ENCODE measurements at places on chromosomes 3 and 15.

GRCh38 chr15:52093539-52094510, 18.8 kb downstream of the BCL2L10 start:
- peak; percentile 95 for DNase-seq

- DNase-seq = no peak
These were observed 715.6 kb downstream of the ROBO1 start for GRCh38 chr3:79052054-79052681.

GRCh38 chr3:143810953-143811265, 37.4 kb downstream of the SLC9A9 start:
- DNase-seq = no peak

- no peak for DNase-seq
These were observed 133.3 kb downstream of the SUCLG2 start for GRCh38 chr3:67521053-67521646.

- no peak for DNase-seq
These were observed 46.5 kb downstream of the KLHDC8B start for GRCh38 chr3:49217688-49218470.

GRCh38 chr3:124886168-124887056, 753 bp downstream of the ITGB5 start:
- DNase-seq = peak; percentile 47

DNA sequence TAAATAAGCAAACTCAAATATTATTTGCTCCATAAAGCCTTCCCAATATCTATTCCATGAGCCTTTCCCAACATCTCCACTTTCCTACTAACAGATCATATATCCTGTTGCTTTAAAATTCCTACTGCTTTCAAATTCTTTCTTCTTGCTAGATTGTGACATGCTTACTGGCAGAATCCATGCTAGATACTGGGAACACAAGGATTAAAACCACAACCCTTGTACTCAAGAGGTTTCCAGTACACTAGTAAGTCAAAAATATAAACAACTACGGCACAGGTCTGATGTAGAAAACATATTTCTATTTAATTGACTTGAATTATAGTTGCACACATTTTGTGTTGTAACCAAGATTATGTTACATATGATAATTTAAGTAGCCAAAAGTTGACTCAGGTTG, 275.0 kb downstream of the ZBTB20 start:
- DNase-seq = peak; percentile 5

GRCh38 chr3:159721324-159721723, 267.3 kb upstream of the IL12A start:
- DNase-seq = peak; percentile 18

DNA sequence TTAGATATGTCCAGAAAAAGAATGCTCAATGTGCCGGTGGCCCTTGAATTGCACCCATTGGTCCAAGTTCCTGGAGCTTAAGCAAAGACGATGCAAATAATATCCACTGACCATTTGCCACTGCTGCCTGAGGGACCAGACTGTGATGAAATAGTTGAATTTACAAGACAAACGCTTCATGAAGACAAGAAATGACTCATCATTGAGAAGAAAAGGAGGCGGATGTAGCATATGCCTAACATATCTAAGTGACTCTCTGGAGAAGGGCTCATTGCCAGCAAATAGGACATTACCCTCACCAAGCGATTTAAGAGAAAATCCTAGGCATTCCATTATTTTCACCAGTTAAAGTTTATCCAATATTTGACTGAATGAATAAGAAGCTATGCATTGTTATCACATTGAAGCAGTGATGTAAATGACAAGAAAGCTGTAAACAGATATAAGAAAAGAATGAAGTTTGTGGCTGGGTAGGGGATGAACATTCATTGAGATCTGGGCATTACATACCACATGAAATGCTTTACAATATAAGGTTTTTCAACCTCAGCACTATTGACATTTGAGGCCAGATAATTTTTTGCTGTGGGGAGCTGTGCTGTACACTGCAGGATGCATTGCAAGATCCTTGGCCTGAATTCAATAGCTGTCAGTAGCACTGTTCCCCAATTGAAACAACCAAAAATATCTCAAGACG, 48.9 kb upstream of the CPNE4 start:
- peak; percentile 26 for DNase-seq

GRCh38 chr3:190012314-190012782, 108.3 kb downstream of the P3H2 start:
- peak; percentile 69 for DNase-seq

DNA sequence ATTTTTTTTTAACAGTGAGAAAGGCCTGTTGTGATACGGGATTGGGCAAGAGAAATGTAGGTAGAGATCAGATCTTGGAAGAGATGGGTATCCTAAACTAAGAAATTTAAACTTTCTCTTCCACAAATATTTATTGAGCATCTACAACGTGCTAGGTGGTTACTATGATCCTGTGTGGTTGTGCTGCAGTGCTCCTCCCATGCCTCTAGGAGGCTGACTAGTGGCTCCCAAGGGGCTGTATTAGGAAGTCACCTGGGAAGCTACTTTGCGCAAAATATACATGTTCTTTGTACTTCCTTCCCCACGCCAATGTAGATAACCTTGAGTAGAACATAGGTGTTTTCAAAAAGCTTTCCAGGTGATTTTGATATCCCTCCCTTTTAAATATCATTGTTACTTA, 27.2 kb downstream of the USP3 start:
- DNase-seq = no peak

DNA sequence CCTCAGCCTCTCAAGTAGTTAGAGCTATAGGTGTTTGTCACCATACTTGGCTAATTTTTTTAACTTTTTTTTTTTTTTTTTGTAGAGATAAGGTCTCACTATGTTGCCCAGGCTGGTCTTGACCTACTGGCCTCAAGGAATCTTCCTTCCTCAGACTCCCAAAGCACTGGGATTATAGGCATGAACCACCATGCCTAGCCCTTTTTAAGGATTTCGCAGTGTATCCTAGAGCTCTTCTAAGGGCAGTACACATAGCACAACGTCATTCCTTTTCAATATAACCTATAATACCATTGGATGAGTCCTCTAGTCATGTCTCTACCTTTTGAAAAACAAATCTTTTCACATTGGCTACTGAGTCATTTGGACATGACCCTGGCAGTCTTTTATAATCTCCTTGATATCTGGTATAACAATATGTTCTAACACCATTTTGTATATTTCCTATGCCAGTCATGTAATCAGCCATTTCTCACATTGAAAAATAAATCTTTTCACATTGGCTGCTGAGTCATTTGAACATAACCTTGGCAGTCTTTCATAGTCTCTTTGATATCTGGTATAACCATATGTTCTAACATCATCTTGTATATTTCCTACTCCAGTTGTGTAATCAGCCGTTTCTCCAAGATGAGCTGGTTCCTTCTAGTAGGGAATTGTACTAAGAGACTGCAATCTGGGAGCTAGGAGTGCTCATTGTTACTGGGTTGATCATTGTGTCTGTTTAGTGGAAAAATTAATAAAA, 944.7 kb downstream of the MCTP2 start:
- peak; percentile 94 for DNase-seq

DNA sequence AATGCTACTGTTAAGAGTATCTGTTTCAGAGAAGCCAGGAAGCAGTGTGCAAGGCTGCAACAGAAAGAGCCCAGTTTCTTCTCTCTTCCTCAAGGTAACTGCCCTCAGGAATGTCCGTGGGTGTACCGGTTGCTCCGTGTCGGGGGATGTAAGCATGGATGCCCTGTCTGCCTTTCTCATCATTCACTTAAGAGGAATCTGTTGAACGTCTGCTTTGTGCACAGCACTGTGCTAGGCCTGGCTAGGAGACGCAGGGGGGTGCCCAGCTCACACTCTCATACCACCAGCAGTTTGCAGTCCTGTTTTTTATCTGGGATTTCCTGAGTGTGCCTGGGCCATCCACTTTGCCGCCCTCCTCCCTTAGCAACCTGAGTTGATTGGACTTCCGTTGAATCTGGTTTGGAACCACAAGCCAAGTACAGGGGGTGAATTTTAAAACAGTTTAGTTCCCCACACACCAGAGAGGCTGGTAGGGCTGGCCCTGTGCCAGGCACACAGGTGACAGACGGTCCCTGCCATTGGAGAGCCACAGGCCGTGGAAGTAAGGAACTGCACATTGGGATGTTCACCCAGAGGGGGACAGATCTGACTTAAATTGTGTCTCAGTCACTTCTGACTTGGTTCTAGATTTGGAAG, 11.2 kb downstream of the BOC start:
- DNase-seq = no peak

GRCh38 chr3:193943851-193944517, 192.0 kb upstream of the HES1 start:
- DNase-seq = no peak

- DNase-seq = no peak
These were observed 505.1 kb downstream of the IGSF11 start for GRCh38 chr3:118529554-118529953.

DNA sequence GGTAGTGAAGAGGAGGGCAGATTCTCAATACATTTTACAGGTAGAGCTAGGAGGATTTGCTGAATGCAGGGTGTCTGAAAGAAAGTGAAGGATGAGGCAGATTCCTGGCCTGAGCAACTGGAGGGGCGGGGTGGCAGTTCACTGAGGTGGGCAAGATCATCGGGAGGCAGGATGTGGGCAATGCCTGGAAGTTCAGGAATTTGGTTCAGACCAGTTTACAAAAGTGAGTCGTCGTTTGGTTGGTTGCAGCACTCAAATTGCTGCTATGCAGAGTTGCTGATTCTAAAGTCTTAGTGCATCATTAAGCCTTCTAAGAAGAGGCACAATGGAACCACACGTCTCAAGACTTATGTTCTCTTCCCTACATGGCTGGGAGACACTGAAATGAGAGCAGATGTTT, 134.0 kb downstream of the MFSD1 start:
- DNase-seq = peak; percentile 61

- peak; percentile 36 for DNase-seq
These were observed 703 bp downstream of the PEAK1 start for GRCh38 chr15:77418966-77419835.

- no peak for DNase-seq
These were observed 339.8 kb upstream of the RARB start for GRCh38 chr3:25088284-25088683.

- DNase-seq = no peak
These were observed 35.4 kb downstream of the ACAN start for GRCh38 chr15:88838667-88839066.

- DNase-seq = no peak
These were observed 83.8 kb downstream of the PRICKLE2 start for GRCh38 chr3:64141476-64141875.

- DNase-seq = no peak
These were observed 151.0 kb downstream of the MBNL1 start for GRCh38 chr3:152419748-152420147.

DNA sequence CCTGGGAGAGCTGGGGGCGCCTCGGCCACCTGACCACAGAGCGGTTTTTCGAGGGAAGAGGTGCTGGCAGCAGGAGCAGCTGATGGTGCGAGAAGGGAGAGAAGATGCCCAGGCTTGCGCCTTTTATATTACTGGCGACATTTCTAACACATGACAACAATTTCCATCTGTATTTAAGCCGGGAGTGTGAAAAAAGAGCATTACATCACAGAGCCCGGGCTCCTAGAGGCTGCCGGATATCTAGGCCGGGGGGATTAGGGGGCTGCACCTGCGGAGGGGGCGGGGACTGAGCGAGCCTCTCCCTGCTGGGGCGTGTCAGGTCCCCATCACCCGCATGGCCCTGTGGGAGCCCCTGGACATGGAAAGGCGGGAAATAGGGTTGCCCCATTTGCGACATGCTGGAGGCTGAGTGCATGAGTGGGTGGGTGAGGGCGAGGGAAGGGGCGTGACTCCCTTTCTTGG, 440.7 kb downstream of the MAGI1 start:
- DNase-seq = no peak

GRCh38 chr3:58064923-58065638, 56.9 kb downstream of the FLNB start:
- DNase-seq = no peak

DNA sequence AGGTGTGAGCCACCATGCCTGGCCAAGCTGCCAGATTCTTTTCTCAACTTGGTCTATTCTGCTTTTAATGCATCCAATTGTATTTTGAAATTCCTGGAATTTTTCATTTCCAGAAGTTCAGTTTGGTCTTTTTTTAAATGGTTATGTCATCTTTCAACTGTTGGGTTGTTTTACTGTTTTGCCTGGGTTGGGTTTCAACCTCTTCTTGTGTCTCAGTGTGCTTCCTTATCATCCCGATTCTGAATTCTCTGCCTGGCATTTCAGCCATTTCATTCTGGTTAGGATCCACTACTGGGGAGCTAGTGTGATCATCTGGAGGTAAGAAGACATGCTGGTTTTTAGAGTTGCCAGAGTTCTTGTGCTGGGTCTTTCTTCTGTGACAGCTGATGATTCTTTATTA, 61.5 kb downstream of the LRRC49 start:
- no peak for DNase-seq

DNA sequence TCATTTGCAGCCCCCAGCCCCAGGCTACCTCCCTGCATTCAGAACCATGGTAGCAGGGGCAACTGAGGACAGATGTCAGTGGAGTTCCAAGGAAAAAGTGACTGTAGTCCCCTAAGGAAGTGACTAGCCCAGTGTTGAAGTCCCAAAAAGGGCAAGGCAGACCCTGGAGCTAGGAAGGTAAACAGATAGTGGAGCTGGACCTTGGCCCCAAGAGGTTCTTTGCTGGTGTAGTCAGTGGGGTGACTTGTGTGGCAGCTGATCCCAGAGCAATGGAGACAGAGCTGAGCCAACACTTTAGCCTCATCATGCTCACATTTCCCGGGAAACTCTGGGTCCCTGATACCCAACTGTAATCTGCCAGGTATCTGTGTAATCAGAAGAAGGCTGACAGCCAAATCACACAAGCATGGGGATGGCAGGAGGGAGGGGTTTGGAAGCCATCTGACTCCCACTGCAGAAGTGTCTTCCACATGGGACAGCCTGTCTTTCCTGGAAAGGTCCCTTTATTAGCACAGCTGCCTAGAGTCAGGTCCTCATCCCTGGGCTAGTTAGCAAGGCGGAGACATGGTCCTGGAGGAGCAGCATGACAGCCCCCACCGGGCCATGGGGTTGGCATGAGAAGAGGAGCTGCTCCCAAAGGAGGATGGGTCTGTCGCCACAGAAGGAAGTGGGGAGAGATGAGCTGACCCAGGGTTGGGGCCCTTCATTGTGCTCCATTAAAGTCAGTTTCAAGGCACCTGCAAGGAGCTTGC, 39.8 kb downstream of the PXYLP1 start:
- no peak for DNase-seq

GRCh38 chr15:81111510-81112470, 22.3 kb upstream of the CFAP161 start:
- peak; percentile 44 for DNase-seq

DNA sequence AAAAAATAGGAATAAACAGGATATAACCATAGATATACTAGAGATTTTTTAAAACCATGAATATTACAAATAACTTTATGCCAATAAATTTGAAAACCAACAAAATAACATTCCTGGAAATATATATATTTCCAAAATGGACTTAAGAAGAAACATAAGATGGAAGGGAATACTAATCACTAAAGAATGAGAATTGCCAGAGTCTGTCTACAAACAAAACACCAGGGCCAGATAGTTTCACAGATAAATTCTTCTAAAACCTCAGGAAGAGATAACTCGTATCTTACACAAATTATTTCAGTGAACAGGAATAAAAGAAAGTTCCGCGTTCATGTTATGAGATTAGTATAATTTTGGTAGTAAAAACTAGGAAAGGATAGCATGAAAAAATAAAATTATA, 107.3 kb downstream of the HERC1 start:
- DNase-seq = no peak

All from HCEC 1CT (cell line).